Stimulated activated CD4-positive, alpha-beta T cell treated with anti-CD3 and anti-CD28 coated beads, TNF-alpha, amount 100 ng/mL, for 4 hours (primary cell): ENCODE measurements at places on chromosomes 3 and 15.

DNA sequence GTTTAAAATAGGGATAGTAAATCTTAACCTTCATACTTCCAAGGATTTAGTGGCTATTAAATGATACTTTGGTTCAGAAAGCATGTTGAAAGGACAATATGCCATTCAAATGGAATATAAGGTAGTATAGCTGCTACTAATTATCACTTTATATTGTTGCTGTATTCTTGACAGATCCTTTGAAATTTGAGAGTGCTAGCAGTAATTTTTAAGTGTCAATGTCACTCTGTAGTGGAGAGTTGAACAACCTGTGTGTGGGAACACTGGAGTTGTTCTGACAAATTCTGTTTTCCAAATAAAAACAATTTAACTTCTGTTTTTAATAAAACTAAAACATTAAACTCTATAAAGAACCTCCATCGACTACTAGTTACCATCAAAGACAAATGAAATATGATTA, 565.7 kb downstream of the FGF12 start:
- no peak for DNase-seq

- no peak for DNase-seq
These were observed 316.6 kb downstream of the EDEM1 start for GRCh38 chr3:5504135-5504534.

DNA sequence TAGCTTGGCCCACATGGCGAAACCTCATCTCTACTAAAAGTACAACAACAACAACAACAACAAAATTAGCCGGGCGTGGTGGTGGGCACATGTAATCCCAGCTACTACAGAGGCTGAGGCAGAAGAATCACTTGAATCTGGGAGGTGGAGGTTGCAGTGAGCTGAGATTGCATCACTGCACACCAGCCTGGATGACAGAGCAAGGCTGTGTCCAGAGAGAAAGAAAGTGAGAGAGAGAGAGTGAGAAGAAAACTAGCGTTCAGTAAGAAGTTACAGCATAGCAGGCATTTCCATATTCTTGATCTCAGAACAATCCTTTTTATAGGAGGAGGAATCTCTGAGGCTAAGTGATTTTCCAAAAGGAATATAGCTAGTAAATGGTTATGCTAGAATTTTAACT, 1076.1 kb downstream of the AGBL1 start:
- no peak for DNase-seq

DNA sequence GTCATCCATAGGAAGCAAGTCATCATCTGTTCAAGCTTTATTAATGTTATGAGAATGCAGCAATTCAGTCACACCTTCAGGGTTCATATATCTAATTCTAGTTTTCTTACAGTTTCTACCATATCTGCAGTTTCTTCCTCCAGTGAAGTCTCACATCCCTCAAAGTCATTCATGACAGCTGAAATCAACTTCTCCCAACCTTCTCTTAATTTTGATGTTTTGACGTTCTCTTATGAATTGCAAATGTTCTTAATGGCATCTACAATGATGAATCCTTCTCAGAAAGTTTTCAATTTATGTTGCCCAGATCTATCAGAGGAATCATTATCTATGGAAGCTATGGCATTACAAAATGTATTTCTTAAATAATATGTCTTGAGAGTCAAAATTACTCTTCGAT, 210.4 kb upstream of the ZBTB20 start:
- DNase-seq = no peak

- no peak for DNase-seq
These were observed 48.3 kb upstream of the CGNL1 start for GRCh38 chr15:57327985-57328471.

DNA sequence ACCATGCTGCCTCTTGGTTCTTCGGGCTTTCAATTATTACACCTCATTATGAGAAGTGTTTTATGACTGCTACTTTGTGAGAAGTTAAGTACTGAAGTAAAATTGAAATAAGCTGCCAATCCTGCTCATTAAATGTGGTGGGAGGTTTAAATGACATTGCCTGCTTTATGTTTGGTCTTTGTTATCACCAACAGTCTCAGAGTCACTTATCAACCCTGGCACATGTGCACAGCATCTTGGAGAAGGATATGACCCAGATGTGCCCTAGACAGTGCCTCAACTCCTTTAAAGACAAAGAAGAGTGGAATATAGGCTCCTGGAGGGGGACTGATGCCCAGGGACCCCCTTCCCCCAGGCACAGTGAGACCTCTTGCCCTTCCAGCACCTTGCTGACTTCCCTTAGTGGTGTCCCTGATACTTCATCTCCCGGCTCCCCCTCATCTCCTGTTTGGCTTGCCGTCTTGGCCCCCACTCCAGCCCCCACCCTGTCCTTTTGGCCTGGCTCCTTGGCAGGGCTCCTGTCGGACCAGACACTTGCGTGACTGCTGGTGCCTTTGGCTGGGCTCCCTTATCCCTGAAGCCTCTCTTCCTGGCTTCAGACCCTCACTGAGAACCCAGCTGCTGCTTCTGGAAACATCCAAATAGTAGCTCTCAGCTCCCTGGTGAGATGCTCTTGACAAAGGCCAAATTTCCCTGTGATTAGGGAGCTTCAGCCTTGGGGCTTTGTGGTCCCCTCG, 39.8 kb downstream of the ARHGAP31 start:
- no peak for DNase-seq

DNA sequence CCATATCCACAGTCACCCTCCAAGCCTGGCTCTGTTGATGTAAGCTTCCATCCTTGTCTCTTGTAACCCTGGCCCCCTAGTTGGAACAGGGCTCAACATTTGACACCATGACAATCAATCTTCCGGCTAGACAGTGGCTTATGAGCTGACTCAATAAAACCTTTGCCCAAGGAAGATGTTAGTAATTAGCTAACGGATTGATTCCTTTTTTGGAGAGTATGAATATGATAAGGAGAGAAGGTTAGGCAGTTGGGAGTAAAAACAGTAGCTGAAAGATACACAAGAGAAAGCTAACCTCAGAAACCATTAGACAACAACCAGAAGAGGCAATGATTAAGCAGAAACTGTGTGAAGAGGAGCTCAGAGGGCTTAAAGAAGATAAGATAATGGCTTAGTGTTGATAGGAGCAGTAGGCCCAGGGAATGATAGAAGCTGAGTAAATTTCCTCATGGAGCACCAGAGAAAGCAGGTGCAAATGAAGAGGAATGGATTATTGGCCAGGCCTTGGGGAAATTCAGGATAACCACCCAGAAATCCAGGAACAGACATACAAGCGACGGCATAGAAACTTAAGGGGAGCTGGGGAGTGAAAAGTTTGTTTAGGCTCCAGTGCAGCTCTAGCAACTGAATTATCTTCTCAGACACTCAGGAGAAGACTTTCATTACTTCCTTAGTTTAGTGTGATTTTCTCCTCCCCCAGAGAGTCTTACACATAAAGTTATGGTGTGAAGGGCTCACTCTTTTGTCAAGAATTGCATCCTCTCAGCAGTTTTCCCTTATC, 7.8 kb upstream of the RFX7 start:
- no peak for DNase-seq

GRCh38 chr15:95590533-95591044, 739.9 kb upstream of the NR2F2 start:
- DNase-seq = no peak

GRCh38 chr3:34783876-34784275, 855.4 kb upstream of the ARPP21 start:
- DNase-seq = no peak

DNA sequence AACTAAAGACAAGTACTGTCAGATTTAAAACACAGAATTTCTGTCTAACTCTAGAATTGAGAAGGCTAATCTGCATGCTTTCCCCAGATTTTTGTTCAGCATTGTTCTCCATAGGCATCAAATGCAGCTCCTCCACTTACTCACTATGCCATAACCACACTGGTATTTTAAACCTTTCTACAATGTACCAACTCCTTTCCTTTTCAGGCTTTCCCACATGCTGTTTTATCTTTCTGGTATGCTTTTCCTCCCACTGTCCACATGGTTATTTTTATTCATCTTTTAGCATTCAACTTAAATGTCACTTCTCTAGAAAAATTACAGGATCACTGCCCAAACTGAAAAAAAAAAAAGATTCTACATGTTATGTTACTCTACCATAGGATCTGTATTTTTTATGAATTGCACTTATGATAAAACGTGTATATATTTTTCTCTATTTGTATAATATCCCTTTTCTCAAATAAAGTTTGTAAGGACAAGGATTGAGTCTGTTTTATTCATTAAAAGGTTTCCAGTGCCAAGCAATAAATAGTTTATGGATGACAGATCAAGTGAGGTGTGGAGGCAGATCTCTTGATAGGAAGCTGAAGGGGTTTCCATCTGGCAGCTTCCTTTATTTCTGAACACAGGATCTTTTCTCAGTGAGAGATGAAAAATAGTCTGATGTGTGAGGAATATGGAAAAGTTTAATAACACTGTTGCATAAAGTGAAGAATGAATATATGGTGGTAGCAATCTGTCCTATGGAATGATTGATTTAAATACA, 1064.5 kb downstream of the ZPLD1 start:
- DNase-seq = no peak

- DNase-seq = no peak
These were observed 806.5 kb downstream of the OTOL1 start for GRCh38 chr3:162302983-162303624.

DNA sequence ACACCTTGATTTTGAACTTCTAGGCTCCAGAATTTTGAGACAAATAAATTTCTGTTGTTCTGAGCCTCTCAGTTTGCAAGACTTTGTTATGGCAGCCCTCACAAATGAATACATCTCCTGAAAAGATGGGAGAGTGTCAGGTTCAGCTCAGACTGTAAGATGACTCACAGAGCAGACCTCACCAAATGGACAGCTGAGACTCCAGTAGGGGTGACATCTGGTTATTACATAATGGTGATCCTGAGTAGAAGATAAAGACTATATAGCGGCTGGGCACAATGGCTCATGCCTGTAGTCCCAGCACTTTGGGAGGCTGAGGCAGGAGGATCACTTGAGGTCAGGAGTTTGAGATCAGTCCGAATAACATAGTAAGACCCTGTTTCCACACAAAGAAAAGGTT, 26.2 kb upstream of the MTMR14 start:
- DNase-seq = no peak

GRCh38 chr3:48367201-48367600, 4.8 kb upstream of the FBXW12 start:
- DNase-seq = no peak

DNA sequence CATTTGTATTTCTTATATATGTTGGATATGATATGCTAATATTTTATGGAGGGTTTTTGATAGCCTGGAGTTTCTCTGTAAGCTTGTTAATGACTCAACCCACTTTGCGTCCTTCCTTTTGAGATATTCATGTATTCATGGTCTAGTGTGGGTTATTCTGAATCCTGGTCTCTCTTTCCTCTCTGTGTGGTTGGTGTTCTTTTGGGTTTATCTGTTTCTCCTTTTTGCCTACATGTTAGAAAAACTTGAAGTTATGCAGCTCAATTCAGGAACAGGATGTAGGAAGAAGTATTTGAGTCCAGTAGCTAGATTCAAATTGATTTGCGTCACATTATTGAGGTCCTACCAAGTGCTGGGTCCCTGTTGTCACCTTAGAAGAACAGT, 28.1 kb downstream of the CMTM7 start:
- DNase-seq = no peak

DNA sequence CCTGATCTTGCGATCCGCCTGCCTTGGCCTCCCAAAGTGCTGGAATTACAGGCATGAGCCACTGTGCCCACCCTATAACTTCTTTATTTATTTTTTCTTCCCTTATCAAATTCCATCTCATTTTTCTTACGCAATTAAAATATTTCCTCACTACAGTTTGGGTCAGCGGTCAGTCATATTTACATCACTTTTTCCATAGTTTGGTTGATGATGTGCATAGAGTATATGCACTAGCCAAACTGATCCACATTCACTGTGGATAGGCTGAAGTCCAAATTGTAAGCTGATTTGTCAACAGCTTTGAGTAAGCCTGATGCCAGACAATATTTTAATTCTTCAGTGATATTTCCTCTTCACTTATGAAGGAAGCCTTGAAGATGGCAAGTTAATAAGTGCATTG, 256.3 kb downstream of the TIGIT start:
- no peak for DNase-seq

GRCh38 chr15:57684491-57685151, 21.9 kb upstream of the POLR2M start:
- no peak for DNase-seq
